ENCODE measurements at places on chromosomes 1 and 21. TPM values are rescaled to one million over a fixed set of nuclear protein-coding genes. Genes with fewer than 3 reads are reported as not detected.
A peak's percentile ranks its signal among the peaks of the same experiment; 100 is the strongest.

Gene GON4L
- polyA plus RNA-seq = 26.6 TPM

Gene PHLDA3
- polyA plus RNA-seq = 17.9 TPM

Gene SPRR2A
- polyA plus RNA-seq = not detected

Gene GBP6
- polyA plus RNA-seq = 0.16 TPM

Gene SH3BGR
- 215 TPM for polyA plus RNA-seq

Gene PGBD5
- polyA plus RNA-seq = 5.2 TPM

Gene ALG6
- polyA plus RNA-seq = 13.4 TPM

Gene AMY1A
- polyA plus RNA-seq = not detected

Gene CDC14A
- 3.9 TPM for polyA plus RNA-seq

Gene CYP4Z1
- polyA plus RNA-seq = 0.39 TPM

Gene OR10J1
- polyA plus RNA-seq = not detected

Gene A3GALT2
- polyA plus RNA-seq = not detected

Gene IFI44L
- 2.3 TPM for polyA plus RNA-seq

Gene C1QB
- polyA plus RNA-seq = 24.4 TPM

Gene CTTNBP2NL
- 15.9 TPM for polyA plus RNA-seq

Gene RGL1
- polyA plus RNA-seq = 27.1 TPM

- no peak for DNase-seq
These were observed 23.7 kb upstream of the PEF1 start for GRCh38 chr1:31668303-31668883.

GRCh38 chr1:209670441-209671082, 4.7 kb upstream of the G0S2 start:
- no peak for DNase-seq

DNA sequence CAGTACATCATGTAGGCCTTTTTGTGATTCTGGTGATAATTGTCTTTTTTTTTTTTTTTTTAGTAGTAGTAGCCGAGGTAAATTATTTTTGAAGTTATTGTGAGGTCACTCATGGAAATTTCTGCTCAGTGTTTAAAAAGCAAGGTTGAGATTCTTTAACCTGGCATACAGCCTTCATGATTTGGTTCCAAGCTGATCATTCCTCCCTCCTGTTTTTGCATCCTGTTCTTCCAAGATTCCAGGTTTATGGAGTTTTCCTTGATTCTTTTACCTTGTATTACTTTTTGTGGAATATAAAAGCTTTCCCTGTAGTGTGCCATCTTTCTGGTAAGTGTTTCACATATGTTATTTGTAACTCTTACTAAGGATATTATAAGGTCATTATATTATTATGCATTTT, 9.1 kb downstream of the ZFYVE9 start:
- no peak for DNase-seq

DNA sequence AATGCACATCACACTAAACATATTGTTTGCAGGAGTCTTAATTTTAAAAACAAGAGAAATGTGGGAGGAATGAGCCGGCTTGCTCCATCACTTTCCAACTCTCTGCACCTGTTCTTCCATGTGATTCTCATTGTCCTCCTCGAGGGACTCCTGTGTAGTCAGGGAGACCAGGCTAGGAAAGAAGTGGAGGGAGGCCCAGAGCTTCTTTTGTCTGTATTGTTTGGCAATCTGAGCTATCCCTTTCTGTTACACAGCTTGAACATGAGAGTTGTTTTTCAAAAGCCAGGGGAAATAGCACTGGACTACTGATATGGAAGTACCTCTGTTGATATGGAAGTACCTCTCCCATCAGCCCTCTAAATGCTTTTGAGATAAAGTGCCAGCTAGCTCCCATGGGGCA, 18.8 kb upstream of the LRRC8D start:
- DNase-seq = peak; percentile 35

- peak; percentile 74 for DNase-seq
These were observed 9.2 kb downstream of the FCMR start for GRCh38 chr1:206912445-206913095.

DNA sequence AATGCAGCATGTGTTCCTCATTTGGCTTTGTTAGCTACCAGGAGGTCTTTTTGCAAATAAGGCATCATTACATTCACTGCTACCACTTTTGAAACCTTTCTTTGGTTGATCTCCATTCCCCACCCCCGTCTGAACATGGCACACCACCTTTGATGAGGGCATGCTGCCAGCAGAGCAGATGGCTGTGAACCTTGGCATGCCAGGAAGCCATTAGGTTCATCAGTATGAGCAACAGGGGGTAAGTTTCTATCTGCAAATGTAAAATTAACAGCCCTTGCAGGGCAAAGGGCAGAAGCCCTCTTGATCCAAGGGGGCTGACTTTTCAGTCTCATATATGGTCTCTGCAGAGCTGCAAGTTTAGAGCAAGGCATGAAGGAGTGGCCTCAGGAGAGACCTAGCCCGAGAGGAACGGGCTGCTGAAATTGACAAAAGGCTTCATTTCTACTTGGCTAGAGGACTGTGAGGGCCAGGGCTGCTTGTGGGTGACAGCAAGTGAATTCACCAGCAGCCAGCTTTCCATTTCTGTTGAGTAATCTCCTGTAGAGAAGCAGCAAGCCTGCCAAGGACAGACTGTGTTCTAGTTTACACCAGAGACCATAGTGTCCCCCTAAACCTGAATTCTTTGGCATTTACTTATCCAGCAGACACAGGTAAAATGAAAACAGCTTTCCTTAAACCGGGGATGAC, 127.9 kb downstream of the ZNF326 start:
- DNase-seq = no peak

DNA sequence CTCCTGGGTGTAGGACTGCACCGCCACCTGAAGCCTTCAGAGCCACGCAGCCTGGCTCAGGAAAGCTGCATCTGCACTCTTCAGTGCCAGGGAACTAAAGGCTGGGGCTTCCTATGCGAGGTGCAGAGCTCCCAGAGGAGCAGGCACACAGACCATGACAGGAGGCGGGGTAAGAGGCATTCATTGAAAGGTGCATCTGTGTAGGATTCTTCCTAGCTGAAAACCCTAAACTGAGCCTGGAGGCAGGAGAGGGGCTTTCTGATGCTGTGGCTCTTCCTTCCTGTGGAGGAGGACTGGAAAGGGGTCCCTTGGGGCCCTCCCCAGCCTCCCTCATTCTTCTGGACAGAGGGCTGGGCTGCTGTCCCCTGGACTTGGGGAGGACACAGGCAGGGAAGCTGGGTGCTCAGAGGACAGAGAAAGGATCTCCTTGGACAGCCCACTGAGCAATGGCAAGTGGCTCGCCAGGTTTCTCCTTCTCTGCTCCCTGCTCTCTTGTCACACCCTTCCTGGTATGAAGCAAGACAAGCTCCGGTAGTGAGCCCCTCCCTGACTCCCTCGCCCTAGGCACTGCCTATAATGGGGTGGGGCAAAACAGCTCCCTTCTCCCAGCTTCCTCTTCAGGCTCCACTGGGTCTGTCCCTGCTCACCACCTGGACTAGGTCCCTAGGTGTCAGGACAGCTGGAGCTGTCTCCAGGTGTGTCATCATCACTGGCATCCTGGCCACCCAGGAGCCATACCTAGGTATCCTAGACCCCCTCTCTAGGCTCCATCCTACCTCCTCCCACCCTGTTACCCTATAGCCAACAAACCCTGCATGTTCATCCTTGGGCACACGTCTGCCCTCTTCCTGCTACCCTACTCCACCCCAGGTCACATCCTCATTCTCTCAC, 20.0 kb downstream of the S100A6 start:
- no peak for DNase-seq

- peak; percentile 18 for DNase-seq
These were observed 92.8 kb upstream of the CACNA1E start for GRCh38 chr1:181390410-181391077.

- no peak for DNase-seq
These were observed 12.8 kb upstream of the PRDM2 start for GRCh38 chr1:13687151-13687715.

DNA sequence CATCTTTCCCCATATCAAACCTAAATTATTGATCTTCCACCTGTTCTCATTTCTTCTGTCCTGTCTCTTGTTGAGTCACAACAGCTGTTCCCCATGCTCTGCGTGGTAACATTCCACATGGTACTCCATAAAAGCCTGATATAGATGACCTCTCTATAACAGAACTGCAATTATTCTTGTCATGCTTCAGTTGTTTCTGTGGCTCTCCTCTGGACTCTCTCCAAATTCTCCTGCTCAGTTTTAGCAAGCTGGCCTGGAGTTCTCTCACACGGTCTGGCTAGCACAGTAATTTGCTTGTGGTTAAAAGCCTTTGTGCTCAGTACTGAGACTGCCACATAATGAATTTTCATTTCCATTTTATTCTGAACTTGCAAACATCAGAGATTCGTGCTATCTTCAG, 10.6 kb upstream of the LRRC39 start:
- peak; percentile 50 for DNase-seq

DNA sequence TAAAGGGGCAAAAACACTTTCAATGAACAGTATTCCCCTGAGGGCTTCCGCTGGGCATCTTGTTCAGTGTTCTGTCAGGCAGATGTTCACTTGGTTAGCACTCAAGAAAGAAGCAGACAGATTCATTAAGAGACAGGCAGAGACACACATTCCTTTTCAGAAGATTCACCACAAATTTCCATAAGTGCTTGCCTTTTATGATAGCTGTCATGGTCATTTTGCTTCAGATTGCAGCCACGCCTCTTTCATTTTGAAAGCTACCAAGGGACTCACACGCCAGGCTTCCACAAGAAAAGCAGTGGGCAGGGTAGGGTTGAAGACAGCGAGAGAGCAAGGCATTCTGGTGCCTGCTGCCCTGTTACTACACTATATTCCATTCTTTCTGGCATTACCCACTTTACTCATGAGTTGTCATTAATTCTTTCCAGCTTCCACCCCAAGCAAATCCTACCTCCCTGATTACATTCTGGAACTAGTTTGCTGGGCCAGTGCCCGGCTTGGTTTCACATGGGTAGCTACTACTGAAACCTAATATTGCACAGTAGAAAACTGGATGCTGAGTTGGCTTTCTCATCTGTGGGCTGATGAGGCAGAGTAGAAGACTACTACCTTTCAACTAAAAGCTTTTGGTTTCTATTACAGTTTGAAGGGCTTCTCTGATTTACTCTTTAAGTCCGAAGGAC, 91.2 kb upstream of the COL24A1 start:
- no peak for DNase-seq

DNA sequence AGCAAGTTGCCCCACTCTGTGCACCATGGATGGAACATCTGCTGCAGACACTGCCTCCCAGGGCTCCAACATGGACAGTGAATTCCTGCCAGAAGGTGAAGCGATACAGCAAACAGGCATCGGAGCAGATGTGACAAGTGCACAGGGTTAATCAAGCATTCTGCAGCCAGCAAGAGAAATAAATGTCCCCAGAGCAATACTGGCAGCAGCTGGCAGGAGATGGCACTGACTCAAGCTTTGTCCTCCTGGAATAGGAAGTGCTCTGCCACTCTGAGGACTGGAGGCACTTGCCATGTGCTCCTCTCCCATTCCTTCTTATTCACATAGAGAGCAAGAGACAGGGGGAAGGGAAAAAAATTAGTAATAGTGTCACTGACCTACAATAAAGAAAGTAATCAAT, 402.7 kb upstream of the DAB1 start:
- DNase-seq = no peak

DNA sequence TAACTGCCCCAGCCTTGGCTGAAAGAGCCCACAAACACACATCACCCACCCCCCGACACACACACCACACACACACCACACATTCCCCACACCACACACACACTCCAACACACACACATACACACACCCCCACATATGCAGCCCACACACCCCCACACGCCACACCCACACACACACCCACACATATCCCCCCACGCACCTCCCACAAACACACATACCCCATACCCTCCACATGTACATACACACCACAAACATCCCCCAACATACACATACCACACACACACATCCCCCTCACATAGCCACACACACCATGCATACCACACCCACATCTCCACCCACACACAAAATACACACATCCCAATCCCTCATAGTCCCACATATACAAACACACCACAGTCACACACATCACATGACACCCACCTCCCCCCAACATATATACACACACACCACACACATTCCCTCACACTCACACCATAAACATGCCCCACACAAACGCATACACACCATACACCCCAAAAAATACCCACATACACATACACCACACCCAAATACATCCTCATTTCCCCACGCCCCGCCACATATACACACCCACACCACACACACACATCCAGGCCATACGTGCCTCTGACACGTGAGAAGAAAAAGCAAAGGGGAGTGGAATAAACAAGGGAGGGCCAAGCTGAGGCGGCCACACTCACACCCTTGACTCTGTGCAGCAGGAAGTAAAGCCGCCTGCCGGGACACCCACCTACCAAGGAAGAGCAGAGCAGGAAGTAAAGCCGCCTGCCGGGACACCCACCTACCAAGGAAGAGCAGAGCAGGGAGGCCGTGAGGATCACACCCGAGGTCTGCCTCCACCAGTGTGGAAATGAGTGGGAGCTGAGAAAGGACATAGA, 53.7 kb downstream of the HSF2BP start:
- DNase-seq = no peak

- no peak for DNase-seq
These were observed 16.2 kb downstream of the CCSAP start for GRCh38 chr1:229326601-229327000.

GRCh38 chr1:53559854-53560580, 100.8 kb downstream of the DMRTB1 start:
- DNase-seq = no peak

- DNase-seq = no peak
These were observed 161.9 kb upstream of the COL6A1 start for GRCh38 chr21:45819478-45820170.

GRCh38 chr1:38029685-38030511, 16.7 kb downstream of the POU3F1 start:
- DNase-seq = peak; percentile 79

DNA sequence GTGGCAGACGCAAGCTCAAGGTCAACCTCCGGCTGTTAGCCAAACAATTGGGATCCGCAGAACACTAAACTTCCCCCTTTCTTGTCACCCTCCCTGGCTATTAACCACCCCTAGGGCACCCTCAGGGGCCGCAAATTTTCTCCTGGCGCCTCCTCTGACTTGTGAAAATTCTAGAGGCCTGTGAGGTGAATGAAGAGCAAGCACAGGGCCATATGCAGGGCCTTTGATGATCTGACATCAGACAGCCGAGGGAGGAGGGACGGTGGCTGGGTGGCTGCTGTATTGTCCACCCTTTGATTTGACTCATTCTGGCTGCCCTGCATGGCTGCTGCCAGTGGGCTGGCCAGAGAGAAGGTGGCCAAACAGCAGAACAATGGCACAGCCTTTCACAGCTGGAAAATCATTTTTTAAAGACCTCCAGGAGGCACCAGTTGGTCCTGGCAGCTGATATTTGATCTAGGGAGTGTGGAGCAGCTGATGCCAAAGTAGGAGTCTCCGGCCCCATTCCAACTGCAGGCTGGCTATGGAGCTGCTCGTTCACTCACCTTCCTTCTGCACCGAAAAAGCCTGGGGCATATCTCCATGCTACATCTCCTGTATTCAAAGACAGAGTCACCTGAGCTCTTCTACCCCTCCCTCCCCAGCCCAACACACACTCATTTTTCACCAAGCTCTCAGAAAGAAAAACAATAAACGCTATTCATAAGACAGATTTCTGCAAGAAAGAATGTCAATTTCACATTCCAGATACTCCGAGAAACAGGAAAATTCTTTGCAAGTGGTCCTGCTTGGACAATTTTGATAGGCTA, 44.9 kb upstream of the BARHL2 start:
- peak; percentile 7 for DNase-seq

All from muscle of back (tissue), 13 donors.